Esophagus (tissue), 2 donors: ENCODE measurements at places on chromosomes 3 and 15. TPM values are rescaled to one million over a fixed set of nuclear protein-coding genes. Genes with fewer than 3 reads are reported as not detected.

The IQCF5 gene
- polyA plus RNA-seq, result not detected

The VWA5B2 gene
- 0.04 TPM for polyA plus RNA-seq

The GPR149 gene
- polyA plus RNA-seq, result not detected

The KBTBD13 gene
- not detected for polyA plus RNA-seq

The FAM81A gene
- polyA plus RNA-seq, result 0.12 TPM

The EPHA3 gene
- 0.18 TPM for polyA plus RNA-seq

The P2RY12 gene
- polyA plus RNA-seq, result 0.16 TPM

The TP63 gene
- 57.2 TPM for polyA plus RNA-seq
